ENCODE measurements at places on chromosomes 2 and 18.

DNA sequence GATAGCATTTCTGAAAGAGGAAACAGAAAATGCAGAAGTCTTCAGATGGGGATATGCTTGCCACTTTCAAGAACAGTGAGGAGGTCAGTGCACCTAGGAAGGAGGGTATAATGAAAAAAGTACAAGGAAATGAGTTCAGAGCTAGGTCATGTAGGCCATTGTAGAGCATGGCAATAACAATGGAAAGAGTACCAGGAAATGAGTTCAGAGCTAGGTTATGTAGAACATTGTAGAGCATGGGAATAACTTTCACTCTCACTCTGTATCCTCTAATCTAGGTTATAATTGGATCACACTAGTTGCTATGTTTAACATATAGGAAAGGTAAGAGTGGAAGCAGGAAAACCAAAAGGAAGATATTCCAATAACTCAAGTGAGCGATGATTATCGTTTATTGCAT is 12.3 kb downstream of the SCG2 start:
- DNase-seq = no peak

- DNase-seq = no peak
These were observed 197.6 kb downstream of the NDUFA10 start for GRCh38 chr2:239827523-239827890.

DNA sequence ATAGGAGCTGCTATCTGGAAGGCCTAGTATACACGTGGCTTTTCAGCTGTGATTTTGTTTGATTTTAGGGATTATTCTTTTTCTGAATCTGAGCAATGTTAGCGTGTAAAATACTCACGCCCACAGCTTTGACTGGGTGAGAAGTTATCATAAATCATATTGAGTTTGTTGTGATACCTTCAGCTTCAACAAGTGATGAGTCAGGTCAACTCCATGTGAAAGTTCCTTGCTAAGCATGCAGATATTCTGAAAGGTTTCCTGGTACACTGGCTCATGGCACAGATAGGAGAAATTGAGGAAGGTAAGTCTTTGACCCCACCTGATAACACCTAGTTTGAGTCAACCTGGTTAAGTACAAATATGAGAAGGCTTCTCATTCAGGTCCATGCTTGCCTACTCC is at the start of gene GKN1:
Gene GKN1 (plus strand): TSS at position 386 of the 400 bp plus-strand sequence. CDS start 42 bp downstream, outside the sequence.
- DNase-seq = no peak

GRCh38 chr2:166382448-166382847 is 6.7 kb upstream of the SCN9A start:
- DNase-seq = no peak

GRCh38 chr2:187544371-187545080 is 9.7 kb downstream of the TFPI start:
- no peak for DNase-seq

GRCh38 chr2:219252900-219253752 is at the start of gene TUBA4B:
Gene TUBA4B (plus strand): TSS chr2:219253243. CDS start chr2:219253408, 165 bp downstream.
- DNase-seq = no peak

DNA sequence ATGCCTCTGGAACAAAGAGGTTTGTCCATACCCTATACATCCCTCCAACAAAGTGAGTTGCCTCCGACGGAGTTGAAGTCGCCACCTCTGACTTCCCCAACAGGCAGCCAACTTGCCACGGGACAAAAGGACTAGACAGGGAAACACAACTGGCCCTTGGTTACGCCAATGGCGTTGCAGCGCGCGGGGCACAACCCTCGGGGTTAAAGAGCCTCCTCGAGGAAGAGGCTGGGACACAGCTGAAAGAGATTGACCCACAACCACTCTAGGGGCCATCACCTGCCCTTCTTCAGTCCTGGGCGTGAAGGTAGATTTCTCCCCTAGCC is 545 bp downstream of the GTF3C2 start:
- no peak for DNase-seq

DNA sequence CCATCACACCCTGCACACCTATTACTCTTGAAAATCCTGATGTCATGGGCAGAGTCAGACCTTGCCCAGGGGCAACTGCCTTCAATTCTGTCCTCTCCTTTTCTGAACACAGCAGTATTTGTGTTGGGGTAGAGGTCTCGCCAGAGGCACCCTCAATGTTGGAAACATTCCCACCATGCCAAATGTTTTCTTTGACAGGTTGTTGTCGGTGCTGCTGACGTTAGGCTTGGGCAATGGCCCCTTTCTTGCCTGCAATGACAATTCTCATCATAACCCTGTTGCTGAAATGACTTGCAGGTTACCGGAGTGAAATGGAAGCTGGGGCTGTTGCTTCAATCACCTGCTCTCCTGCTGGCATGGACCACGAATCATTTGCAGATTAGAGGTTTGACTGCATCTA is 17.9 kb downstream of the GKN1 start:
- DNase-seq = no peak

DNA sequence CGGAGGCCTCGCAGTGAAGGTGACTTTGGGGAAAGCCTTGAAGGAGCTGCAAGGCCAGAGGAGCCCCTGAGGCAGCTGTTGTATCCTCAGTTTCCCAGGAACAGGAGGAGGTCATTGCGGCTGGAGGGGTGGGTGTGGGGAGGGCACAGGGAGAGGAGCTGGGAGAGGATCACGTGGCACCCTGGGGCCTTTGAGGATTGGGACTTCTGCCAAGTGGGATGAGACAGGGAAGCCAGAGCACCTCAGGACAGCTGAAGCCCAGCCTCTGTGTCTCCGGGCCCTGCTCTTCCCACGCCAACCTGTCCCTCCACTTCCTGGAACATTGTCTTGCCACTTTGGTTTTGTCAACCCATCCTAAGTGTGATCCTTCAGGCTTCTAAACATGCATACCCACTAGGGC is 19.4 kb upstream of the RRM2 start:
- no peak for DNase-seq

DNA sequence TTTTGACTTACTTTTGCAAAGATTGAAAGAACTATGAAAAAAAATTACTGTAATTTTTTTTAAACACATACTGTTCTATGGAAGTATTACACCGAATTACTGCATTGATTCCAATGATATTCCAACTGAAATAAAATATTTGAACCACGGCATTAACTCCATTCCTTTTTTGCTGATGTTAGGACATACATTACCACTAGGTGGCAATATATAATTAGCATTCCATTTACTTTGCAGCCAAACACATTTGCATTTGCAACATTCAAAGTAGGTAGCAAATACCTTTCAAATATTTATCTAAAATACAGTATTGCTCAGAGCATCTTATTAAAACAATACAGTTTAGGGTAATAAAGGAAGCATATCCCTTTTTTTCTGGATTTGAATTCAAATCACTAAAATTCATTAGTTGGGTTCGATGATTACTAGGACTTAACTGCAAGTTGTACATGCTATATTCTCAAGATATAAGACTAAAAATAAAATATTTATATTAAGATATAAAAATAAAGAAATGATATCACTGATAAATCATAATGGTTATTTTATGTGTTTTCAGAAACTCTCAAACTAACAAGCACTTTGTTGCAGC is 31.3 kb downstream of the LANCL1 start:
- no peak for DNase-seq

DNA sequence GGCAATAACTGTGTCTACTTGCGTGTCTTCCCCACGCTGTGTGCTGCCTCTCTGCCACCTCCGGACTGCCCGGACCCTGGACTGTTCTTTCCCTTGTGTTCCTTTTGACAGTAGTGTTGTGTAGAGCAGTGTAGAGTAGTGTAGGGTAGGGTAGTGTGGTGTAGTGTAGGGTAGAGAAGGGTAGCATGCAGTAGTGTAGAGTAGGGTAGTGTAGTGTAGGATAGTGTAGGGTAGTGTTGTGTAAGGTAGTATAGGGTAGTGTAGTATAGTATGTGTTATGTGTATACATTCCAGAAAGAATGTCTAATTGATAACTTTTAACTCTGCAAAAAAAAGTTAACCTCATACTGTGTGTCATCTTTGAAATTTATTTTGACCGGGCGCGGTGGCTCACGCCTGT is 49.7 kb upstream of the ZNF236 start:
- no peak for DNase-seq

DNA sequence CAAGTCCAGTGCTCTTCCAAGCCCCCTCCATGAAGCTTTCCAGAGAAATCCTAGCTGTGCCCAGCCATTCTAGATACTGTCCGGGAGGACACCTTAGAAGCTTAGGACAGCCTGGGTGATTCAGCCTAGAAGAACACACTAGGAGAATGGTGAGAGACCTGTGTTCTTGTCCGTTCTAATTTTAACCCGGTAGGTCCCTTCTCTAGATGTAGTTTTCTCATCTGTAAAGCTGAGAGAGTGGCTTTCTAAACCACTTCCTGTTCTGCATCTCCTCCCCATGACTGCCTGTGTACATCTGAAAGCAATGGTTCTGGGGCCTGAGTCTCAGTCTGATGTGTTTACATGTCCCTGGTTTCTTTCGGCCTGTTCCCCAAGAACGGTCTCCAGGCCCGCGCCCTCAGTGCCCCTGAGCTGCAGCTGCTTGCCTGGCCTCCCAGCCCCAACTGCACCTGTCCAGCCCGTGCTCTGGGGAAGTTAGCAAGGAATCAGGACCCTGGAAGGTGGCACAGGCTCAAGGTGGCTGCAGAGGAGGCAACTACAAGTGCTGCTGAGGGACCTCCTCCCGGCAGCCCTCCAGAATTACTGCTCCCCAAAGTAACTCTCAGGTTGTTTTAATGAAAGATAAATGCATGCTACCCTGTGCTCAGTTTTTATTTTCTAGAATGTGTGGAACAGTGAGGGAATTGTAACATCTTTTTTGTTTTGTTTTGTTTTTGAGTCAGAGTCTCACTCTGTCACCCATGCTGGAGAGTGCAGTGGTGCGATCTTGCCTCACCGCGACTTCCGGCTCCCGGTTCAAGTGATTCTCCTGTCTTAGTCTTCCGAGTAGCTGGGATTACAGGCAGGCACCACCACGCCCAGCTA is 105.9 kb downstream of the LBH start:
- DNase-seq = no peak

DNA sequence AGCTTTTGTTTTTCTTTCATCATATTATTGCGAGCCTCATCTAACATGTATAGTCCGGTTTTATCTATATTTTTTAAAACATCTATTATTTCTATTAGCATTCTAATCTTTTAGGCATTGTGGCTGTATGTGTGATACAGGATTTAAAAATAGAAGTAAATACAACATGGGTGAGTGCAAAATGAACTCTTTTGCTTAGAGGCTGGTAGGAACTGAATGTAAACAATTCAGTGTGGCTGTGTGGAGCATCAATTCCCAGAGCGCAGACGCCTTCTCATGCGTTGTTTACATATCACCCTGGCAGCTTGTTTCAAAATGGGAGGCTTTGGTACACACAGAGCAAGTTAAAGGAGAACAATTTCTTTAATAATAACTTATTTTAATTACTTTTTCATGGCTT is 836 bp downstream of the DTNA start:
- DNase-seq = no peak

DNA sequence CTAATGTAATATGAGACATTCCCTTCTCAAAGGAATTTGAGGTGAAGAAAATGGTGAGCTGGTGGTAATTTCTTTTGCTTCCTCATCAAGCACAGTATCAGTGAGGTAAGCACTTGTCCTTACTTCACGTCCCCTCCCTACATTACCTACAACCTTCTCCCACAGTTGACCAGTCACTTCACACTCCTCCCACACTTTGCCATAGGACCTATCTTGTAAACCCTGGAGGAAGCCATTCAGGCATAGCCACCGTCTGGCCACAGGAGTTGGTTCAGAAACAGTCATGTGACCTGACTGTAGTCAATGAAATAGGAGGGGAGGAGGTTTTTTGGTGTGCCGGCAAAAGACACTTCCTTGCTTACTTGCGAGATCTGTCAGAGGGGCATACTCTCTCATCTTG is 12.1 kb downstream of the ACOXL start:
- no peak for DNase-seq

DNA sequence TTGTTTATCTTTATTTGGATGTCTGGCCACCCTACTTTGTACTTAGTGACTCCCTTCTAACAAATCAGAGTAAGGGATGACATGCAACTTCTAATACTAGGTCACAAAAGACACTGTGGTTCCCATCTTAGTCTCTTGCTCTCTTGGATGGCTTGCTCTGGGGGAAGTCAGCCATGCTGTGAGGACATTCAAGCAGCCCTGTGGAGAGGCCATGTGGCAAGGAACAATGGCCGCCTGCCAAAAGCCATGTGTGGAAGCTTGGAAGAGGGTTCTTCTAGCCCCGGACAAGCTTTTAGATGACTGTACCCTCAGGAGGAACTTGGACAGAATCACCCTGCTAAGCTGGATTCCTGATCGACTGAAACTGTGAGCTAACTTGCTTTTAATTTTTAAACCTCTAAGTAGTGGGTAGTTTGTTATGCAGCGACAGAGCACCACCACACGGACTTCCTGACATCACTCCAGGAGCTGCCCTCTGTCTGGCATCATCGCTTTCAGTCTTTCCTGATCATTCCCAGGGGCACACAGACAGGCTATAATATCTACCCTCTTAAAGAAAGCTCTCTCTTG is 116.8 kb upstream of the ODC1 start:
- DNase-seq = no peak

- DNase-seq = no peak
These were observed 217.7 kb downstream of the MBD5 start for GRCh38 chr2:148238561-148238960.

- DNase-seq = no peak
These were observed 780 bp downstream of the SRD5A2 start for GRCh38 chr2:31579996-31580320.

GRCh38 chr2:54572262-54572635 is 116.1 kb downstream of the SPTBN1 start:
- DNase-seq = no peak

GRCh38 chr18:79258447-79258846 is 137.3 kb upstream of the NFATC1 start:
- DNase-seq = no peak

Data from stimulated activated CD8-positive, alpha-beta memory T cell treated with anti-CD3 and anti-CD28 coated beads, Interleukin-7, amount 100 ng/mL, for 1 hour (primary cell).